Heart left ventricle (tissue), 16 donors: ENCODE measurements at places on chromosomes 5 and 9. TPM values are rescaled to one million over a fixed set of nuclear protein-coding genes. Genes with fewer than 3 reads are reported as not detected.

PCDHGA1 gene
- 3.6 TPM for total RNA-seq

ZNF879 gene
- total RNA-seq: 4.5 TPM

CRB2 gene
- not detected for total RNA-seq

GABRP gene
- total RNA-seq: not detected

SOX30 gene
- total RNA-seq: not detected

SPINK1 gene
- not detected for total RNA-seq

SLC25A48 gene
- 0.72 TPM for total RNA-seq

AFAP1L1 gene
- 46.8 TPM for total RNA-seq

CDH12 gene
- not detected for total RNA-seq

LPCAT1 gene
- 30.6 TPM for total RNA-seq

ZBTB43 gene
- total RNA-seq: 41.6 TPM

RNF208 gene
- 24.9 TPM for total RNA-seq

CFAP157 gene
- total RNA-seq: not detected

ANKRD20A1 gene
- 2.1 TPM for total RNA-seq

OBP2B gene
- total RNA-seq: not detected

RPL12 gene
- 665 TPM for total RNA-seq

SPATA31C1 gene
- not detected for total RNA-seq

PKN3 gene
- total RNA-seq: 3.7 TPM

ST8SIA4 gene
- 17.7 TPM for total RNA-seq

C5orf58 gene
- not detected for total RNA-seq

SAPCD2 gene
- total RNA-seq: 0.50 TPM

NHP2 gene
- 75.2 TPM for total RNA-seq

NR5A1 gene
- total RNA-seq: not detected

PPP3R2 gene
- not detected for total RNA-seq

PCDHA4 gene
- 0.02 TPM for total RNA-seq

TMEFF1 gene
- total RNA-seq: 0.53 TPM

OXCT1 gene
- total RNA-seq: 205 TPM

BTNL3 gene
- not detected for total RNA-seq

CAMSAP1 gene
- 25.8 TPM for total RNA-seq
